AG08395 (cell line): ENCODE measurements at places on chromosomes 5 and 9.

- DNase-seq: no peak
These were observed 289.3 kb upstream of the TAS2R1 start for GRCh38 chr5:9919306-9920030.

DNA sequence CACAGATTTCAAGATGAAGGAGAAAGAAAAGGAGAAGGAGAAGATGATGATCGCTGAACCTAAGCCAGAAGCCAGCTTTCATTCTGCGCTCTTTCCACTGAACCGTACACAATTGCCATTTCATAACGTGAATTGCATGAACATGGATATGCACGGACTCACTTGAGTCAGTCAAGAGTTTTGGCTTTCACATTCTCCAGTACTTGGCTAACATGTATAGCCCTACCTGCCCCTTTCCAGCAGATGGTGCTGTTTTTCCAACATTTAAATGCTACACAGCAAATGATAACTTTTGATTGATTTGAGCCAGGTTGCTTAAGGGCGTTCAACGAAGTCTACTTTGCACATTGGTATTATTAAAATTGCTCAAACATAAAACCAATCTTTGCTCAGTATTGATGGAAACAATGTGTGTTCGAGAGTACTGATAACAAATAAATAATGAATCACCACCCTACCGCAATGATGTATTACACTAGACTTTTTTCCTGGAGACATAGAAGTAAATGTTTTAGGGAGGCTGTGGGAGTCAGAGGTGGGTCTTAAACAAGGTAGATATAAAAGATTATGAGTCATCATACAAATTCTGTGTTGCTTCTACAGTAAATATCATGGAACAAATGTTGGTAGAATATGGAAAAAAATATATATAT, 196.4 kb downstream of the TRPM3 start:
- peak; percentile 73 for DNase-seq

- peak; percentile 89 for DNase-seq
These were observed 54.1 kb upstream of the ABL1 start for GRCh38 chr9:130780865-130781504.

- no peak for DNase-seq
These were observed 271.5 kb downstream of the ADGRV1 start for GRCh38 chr5:90830058-90830457.

- DNase-seq: no peak
These were observed 199.6 kb upstream of the RGMB start for GRCh38 chr5:98573834-98574320.

GRCh38 chr5:62152394-62153087, 153.5 kb upstream of the KIF2A start:
- DNase-seq: no peak

- no peak for DNase-seq
These were observed 111.1 kb downstream of the TLR4 start for GRCh38 chr9:117815315-117815714.
